ENCODE measurements at places on chromosomes 13 and 19.

GRCh38 chr13:33934951-33935371, 117.0 kb downstream of the RFC3 start:
- H3K27me3 ChIP-seq = no peaks in the 10 kb centered on the region
- peak overlapping the region; percentile 24 for H3K27ac ChIP-seq
- H3K36me3 ChIP-seq = no peaks in the 10 kb centered on the region
- DNase-seq = no peak
- H3K4me1 ChIP-seq = peaks cover 29% of the 10 kb centered on the region
- no peak overlapping the region for H3K4me3 ChIP-seq

DNA sequence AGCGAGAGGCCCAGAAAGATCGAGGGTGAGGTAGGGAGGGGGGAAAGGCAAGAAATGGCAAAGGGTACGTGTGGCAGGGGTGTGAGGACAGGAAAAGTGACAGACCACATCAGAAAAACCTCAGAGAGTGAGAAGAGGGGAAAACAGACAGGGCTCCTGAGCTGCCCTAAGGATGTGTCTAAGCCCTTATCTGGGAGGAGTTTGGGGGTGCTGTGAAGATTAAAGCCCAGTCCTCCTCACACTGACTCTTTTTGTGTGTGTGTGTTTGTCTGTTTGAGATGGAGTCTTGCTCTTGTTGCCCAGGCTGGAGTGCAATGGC, 703 bp upstream of the PTH2 start:
- H3K36me3 ChIP-seq = no peaks in the 10 kb centered on the region
- peaks cover 97% of the 10 kb centered on the region for H3K27me3 ChIP-seq
- H3K4me1 ChIP-seq = peaks cover 36% of the 10 kb centered on the region
- no peak overlapping the region for H3K4me3 ChIP-seq

GRCh38 chr13:95480131-95480545, 72.4 kb upstream of the CLDN10 start:
- H3K4me1 ChIP-seq = peaks cover 6% of the 10 kb centered on the region
- no peak overlapping the region for H3K4me3 ChIP-seq
- DNase-seq = no peak
- H3K27ac ChIP-seq = no peak overlapping the region
- peaks cover 6% of the 10 kb centered on the region for H3K27me3 ChIP-seq

DNA sequence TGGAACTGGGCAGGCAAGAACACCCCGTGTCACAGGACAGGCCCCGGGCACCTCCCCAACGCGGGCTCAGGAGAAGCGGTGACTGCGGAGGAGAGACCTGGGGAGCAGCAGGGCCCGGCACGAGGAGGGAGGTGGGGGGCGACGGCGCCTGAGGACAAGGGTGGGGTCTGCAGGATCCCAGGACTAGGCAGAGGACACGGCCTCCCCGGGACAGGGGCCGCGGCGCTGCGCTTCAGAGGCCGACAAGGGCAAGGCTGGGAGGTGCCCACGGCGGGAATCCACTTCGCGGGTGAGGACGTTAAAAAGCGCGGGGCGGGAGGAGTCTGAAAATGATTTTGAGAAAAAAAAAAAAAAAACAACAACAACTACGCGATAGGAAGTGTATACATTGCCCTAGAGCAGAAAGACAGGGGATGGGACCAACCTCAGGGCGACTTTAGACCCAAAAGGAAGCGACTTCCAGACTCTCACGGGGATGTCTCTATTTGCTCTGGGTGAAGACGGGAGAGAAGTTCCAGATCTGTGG, 44.9 kb downstream of the ZNF611 start:
- H3K4me1 ChIP-seq = peaks cover 38% of the 10 kb centered on the region
- peaks cover 2% of the 10 kb centered on the region for H3K36me3 ChIP-seq
- H3K27ac ChIP-seq = peak overlapping the region; percentile 90
- H3K27me3 ChIP-seq = no peaks in the 10 kb centered on the region
- peak overlapping the region; percentile 90 for H3K4me3 ChIP-seq

- H3K27me3 ChIP-seq = peaks cover 28% of the 10 kb centered on the region
- H3K4me3 ChIP-seq = no peak overlapping the region
- H3K36me3 ChIP-seq = no peaks in the 10 kb centered on the region
- no peak overlapping the region for H3K27ac ChIP-seq
Observed at GRCh38 chr19:51111606-51112005, 3.4 kb upstream of the CTU1 start.

DNA sequence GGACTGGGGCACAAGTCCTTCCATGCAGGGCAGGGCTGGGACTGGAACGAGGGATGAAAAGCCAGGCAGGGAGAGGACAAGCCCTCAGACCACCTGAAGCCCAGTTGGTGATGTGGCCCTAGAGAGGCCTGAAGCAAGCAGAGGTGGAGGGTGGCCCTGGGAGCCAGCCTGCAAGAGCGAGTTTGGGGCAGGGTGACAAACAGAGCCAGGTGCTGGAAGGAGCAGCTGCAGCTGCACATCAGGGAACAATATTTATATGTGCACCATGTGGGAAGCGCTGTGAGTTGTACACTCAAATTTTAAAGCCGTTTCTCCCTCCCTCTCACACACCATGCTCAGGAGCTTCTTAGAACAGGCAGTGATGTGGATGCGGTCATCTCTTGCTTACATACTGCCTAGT, 67.8 kb downstream of the FGF9 start:
- H3K36me3 ChIP-seq = no peaks in the 10 kb centered on the region
- peak overlapping the region; percentile 40 for H3K27ac ChIP-seq
- H3K4me3 ChIP-seq = no peak overlapping the region

- peaks cover 2% of the 10 kb centered on the region for H3K36me3 ChIP-seq
- no peaks in the 10 kb centered on the region for H3K4me1 ChIP-seq
- no peaks in the 10 kb centered on the region for H3K27me3 ChIP-seq
- H3K4me3 ChIP-seq = no peak overlapping the region
- DNase-seq = no peak
Observed at GRCh38 chr13:24306632-24307031, 2.7 kb upstream of the C1QTNF9 start.

GRCh38 chr13:80705371-80706163, 364.6 kb upstream of the SPRY2 start:
- H3K36me3 ChIP-seq = peaks cover 25% of the 10 kb centered on the region
- DNase-seq = no peak
- H3K27ac ChIP-seq = no peak overlapping the region
- no peak overlapping the region for H3K4me3 ChIP-seq

- no peak for DNase-seq
- H3K4me1 ChIP-seq = no peaks in the 10 kb centered on the region
- no peaks in the 10 kb centered on the region for H3K27me3 ChIP-seq
- H3K36me3 ChIP-seq = peaks cover 3% of the 10 kb centered on the region
- H3K27ac ChIP-seq = no peak overlapping the region
Observed at GRCh38 chr13:44465318-44465717, 91.7 kb downstream of the SERP2 start.

DNA sequence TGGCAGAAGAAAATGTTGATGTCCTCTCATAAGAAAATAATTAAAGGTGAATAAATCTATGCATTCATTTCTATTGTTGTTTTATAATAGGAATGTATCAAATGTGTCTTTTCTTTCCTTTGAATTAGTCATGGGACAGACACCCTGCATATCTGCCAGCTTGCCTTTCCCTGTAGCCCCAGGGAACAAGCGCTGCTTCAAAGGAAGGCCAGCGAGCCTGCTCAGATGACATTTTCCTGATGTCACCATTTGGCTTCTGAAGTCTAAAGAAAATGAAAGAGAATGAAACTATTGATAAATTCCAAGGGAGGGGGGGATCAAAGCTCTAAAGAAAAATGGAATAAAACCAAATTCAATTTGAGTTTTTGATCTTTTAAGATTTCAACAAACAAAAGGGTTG, 574.8 kb downstream of the IRS2 start:
- H3K4me3 ChIP-seq = peak overlapping the region; percentile 20
- H3K27ac ChIP-seq = no peak overlapping the region
- no peaks in the 10 kb centered on the region for H3K36me3 ChIP-seq
- no peaks in the 10 kb centered on the region for H3K27me3 ChIP-seq
- DNase-seq = peak; percentile 46
- H3K4me1 ChIP-seq = peaks cover 54% of the 10 kb centered on the region

DNA sequence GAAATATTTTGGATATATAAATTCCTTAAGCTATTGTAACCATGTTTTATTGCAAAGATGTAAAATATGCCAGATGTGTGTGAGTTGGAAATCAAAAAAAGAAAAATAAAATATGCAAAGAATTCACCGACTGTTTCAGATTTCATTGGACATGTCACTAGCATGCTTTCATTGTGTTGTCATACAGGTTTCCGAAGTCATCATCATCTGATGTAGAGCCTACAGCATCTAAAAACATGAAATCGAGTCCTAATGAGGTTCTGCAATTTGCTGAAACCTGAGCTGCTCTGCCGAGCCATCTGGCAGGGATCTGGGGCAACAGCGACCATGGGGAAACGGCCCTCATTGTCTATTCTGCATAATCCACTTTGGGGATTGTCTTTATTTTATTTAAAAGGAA, 196.1 kb upstream of the MAB21L1 start:
- H3K27me3 ChIP-seq = no peaks in the 10 kb centered on the region
- no peak overlapping the region for H3K4me3 ChIP-seq
- no peaks in the 10 kb centered on the region for H3K4me1 ChIP-seq

- H3K27me3 ChIP-seq = peaks cover 58% of the 10 kb centered on the region
- DNase-seq = peak; percentile 10
- H3K27ac ChIP-seq = no peak overlapping the region
- no peaks in the 10 kb centered on the region for H3K36me3 ChIP-seq
- H3K4me3 ChIP-seq = peak overlapping the region; percentile 89
- peaks cover 16% of the 10 kb centered on the region for H3K4me1 ChIP-seq
Observed at GRCh38 chr13:36919171-36919832, 736 bp downstream of the SMAD9 start.

DNA sequence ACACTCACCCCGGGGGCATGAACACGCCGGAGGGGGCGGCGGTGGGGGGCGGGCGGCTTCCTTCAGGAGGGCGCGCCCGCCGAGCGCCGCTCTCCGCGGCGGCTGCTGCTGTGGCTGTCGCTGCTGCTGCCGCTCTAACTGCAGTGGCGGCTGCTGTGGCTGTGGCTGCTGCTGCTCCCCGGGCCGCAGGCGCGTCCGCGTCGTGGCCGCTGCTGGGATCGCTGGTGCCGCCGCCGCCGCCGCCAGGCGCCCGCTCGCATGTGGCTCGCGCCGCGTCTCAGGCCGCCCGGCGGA, at the start of gene BBC3:
BBC3 (minus strand) TSS at position 279 of the 294 bp plus-strand sequence. CDS start 2,768 bp downstream, outside the sequence.
- peak within 1 kb of the TSS; percentile 83 for H3K4me3 ChIP-seq
- DNase-seq = no peak
- H3K27me3 ChIP-seq = peaks cover 9% of the 10 kb centered on the region
- H3K27ac ChIP-seq = peak within 1 kb of the TSS; percentile 57
- peaks cover 26% of the 10 kb centered on the region for H3K4me1 ChIP-seq
- no peaks in the 10 kb centered on the region for H3K36me3 ChIP-seq

- no peak overlapping the region for H3K27ac ChIP-seq
- H3K4me1 ChIP-seq = peaks cover 4% of the 10 kb centered on the region
- H3K27me3 ChIP-seq = no peaks in the 10 kb centered on the region
- peaks cover 3% of the 10 kb centered on the region for H3K36me3 ChIP-seq
- no peak for DNase-seq
Observed at GRCh38 chr13:62129000-62129551, 713.4 kb upstream of the PCDH20 start.

GRCh38 chr13:30738526-30739236, 3.3 kb downstream of the ALOX5AP start:
- H3K4me1 ChIP-seq = peaks cover 39% of the 10 kb centered on the region
- no peak overlapping the region for H3K4me3 ChIP-seq
- H3K27me3 ChIP-seq = peaks cover 2% of the 10 kb centered on the region
- no peak overlapping the region for H3K27ac ChIP-seq
- no peak for DNase-seq

DNA sequence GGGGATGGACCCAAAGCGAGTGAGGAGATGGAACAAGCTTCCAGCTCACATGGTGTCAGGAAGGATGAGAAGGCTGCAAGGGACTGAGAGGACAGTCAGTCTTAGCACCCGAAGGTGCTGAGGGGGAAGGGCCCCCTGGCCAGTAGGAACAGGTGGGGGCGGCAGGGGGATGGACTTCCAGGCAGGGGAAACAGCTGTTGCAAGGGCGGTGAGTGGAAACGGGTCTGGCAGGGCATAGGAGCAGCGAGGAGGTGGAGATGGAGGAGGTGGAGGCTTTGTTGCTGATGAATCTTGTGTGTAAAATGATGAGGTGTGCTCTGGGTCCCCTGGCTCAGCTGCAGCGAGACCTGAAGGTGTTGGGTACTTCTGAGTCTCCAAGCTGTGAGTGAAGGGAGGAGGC, 1.2 kb downstream of the MAP1S start:
- H3K36me3 ChIP-seq = no peaks in the 10 kb centered on the region
- H3K4me1 ChIP-seq = peaks cover 31% of the 10 kb centered on the region
- peak overlapping the region; percentile 89 for H3K4me3 ChIP-seq
- no peak for DNase-seq
- H3K27me3 ChIP-seq = no peaks in the 10 kb centered on the region

DNA sequence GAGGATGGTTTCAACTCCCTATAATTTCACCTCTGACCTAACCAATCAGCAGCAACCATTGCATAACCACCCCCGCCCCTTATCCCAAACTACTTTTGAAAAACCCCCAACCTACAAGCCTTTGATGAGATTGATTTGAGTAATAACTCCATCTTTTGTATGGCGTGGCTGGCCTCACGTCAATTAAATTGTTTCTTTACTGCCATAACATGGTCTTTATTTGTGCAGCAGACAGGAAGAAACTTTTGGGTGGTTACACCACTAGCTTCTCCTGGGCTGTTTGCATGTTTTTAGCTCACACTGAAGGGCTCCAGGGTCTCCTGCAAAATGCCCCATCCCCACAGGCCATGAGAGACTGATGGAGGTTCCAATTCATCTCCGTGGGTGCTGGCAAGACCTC, 34.0 kb upstream of the PEG3 start:
- no peaks in the 10 kb centered on the region for H3K4me1 ChIP-seq
- DNase-seq = no peak

GRCh38 chr19:47093841-47094240, 19.7 kb downstream of the ZC3H4 start:
- H3K27me3 ChIP-seq = no peaks in the 10 kb centered on the region
- DNase-seq = no peak
- H3K27ac ChIP-seq = no peak overlapping the region
- H3K4me1 ChIP-seq = peaks cover 40% of the 10 kb centered on the region

DNA sequence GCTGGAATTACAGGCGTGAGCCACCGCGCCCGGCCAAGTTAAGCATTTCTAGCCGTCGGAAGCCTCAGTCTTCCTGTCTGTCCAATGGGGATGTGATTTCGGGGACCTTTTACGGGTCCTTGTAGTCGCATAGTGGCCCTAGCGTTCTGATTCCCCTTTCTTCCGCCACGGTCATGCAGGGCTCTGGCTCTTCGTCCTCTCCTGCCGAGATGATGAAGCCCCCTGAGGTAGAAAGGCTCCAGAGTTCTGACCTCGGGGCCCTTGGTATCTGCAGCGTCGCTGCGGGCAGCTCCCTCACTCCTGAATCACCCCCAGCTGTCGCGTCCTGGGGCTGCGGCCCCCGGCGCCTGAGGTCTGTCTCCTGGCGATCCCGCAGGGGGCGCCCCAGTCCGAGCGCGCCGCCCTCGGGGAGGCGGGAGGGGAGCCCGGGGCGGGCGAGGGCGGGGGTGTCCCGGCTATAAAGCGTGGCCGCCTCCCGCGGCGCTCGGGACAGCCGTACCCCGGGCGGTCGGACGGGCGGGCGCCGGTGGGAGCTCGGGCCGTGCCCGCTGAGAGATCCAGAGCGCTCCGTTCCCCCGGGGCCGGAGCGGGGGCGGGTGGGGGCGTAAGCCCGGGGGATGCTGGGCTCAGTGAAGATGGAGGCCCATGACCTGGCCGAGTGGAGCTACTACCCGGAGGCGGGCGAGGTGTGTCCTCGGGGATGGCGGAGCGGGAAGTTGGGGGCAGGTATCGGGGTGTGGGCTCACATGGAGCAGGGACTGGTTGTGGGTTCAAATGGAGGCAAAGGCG, at the start of gene FOXA3:
FOXA3 (plus strand) TSS at position 487 of the 789 bp plus-strand sequence; CDS start at position 618, 131 bp downstream.
- no peak for DNase-seq
- peaks cover 12% of the 10 kb centered on the region for H3K4me1 ChIP-seq
- H3K27ac ChIP-seq = no peak within 1 kb of the TSS

- H3K27ac ChIP-seq = no peak overlapping the region
- DNase-seq = no peak
- no peaks in the 10 kb centered on the region for H3K4me1 ChIP-seq
Observed at GRCh38 chr13:105311094-105311493, 1224.4 kb downstream of the EFNB2 start.
